Activated CD8-positive, alpha-beta memory T cell treated with anti-CD3 and anti-CD28 coated beads for 1 hour (primary cell): ENCODE measurements at places on chromosomes 5 and 9.

- no peak for DNase-seq
These were observed 108.9 kb downstream of the GDNF start for GRCh38 chr5:37730896-37731455.

DNA sequence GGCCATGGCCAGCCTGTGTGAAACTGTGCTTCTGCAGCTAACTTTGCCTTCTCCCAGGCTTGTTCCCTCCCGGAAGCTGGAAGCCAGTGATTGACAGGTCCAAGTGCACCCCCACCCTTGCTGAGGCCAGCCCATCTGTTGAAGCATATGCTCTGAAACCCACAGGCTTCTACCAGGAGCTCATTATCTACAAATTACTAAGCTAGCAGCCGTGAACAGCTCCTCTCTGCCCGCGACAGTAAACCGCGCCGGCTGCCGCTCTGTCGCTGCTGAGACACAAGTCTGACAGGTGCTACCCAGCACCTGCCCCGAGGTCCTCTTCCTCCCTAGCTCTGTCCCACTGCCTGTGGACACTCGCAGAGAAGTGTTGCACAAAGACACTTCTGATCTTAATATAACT is 490.9 kb downstream of the GADD45G start:
- no peak for DNase-seq

DNA sequence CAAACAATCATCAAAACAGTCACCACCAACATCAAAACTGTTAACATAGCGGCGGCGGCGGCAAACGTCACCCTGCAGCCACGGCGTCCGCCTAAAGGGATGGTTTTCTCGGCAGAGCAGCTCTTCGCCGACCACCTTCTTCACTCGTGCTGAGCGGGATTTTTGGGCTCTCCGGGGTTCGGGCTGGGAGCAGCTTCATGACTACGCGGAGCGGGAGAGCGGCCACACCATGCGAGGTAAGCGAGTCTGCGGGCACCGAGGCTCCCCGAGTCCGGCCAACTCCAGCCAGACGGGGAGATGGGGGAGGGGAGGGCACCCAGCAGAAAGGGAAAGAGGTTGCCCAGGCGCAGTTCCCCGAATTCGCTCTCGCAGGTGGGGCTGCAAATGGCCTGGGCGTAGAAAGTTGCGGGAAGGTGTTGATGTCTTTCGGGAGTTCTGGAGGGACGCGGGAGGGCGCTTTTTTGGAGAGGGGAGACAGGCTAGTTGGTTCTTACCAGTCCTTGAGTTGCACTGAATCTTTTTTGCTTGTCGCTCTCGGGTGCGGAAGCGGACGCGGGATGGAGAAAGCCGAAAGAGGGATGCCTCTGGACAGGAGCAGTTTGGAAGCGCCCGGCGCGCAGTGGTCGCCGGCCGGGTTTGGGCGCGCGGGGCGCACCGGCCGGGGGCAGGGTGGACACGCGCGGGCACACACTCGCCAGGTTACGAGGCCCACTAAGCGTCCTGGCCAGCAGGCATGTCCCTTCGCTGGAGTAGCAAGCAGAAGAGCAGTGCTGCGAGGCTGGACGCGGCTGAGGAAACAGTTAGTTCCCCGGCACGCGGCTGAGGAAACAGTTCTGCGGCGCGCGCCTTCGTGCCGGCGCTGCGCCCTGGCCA is 849 bp downstream of the RORB start:
- DNase-seq: no peak

DNA sequence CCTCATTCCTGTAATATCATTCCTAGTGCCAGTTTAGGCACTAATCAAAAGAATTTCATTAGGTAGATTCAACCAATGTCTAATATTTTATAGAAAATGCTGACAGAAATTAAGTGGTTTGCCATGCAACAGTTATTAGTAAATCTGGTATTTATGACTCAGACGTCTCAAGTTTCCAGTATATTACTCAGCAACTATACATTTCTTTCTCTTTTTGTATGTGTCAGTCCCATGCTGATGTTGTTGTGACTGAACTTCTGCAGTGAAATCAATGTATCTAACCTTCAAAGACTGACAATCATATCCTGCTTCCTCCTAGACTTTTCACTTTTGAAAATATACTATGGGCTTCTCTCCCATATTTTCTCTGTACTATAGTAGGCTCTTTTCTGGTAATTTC is 822.5 kb downstream of the NR2F1-AS1 start:
- DNase-seq: no peak

DNA sequence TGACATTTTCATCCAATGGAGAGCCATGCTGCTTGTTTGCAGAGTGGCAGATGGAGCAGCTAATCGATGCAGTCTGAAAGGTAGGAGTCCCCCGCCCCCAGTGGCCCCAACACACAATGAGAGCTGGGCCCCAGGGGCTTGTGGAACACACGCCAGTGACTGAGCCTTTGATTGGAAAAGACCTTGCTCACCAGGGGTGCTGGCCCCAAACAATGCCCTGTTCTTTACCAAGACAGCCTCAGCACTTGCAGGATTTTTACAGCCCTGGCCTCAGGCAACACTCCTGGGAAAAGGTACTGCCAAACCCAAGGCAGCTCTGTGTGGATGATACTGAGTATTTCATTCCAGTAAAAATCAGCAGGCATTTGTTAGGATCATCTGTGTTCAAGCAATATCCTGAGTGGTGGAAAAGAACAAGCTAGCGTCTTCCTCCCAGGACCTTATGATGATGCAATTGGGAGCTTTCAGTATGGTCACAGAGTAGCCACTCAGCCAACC is 276.8 kb upstream of the CLINT1 start:
- no peak for DNase-seq

- no peak for DNase-seq
These were observed 39.9 kb downstream of the PAX5 start for GRCh38 chr9:36993933-36994764.

- DNase-seq: no peak
These were observed 39.8 kb upstream of the ANGPTL2 start for GRCh38 chr9:127162046-127162863.

DNA sequence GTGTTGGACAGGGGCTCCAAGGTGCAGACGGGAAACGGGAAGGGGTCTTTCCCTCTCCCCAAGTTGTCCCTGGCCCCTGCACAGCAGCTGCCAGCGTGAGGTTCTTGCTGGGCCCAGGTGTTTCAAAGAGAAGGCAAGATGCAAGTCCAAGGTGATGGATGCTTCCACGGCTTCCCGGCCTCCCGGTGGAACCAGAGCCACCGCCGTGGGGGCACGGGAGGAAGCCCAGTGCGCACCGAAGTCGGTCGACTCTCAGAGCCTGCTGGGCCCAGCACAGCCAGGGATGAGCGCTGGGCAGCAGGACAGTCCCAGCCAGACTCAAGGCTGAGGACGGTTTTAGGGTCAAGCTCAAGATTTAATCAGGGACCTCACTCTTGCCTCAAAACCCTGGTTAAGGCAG is 25.2 kb upstream of the BARHL1 start:
- no peak for DNase-seq

DNA sequence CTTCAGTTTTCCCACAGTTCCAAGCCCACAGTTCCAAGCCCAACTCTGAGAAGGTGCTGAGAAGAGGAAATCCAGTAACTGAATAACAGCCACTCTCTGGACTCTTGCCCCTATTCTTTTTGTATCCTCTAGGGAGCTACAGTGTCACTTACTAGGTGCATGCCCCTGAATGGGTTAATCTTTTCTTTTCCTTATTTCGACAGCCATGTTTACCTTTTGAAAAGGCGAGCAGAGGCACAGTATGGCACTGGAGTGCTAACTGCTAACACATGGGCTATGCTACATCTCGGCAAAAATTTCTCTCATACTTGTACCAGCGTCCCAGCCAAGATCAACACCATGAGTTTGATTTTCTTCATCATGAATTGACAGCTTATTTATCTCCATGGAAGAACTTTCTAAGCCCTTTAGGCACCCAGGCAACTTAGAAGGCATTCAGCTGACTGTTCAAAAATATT is 222.6 kb downstream of the EBF1 start:
- no peak for DNase-seq

DNA sequence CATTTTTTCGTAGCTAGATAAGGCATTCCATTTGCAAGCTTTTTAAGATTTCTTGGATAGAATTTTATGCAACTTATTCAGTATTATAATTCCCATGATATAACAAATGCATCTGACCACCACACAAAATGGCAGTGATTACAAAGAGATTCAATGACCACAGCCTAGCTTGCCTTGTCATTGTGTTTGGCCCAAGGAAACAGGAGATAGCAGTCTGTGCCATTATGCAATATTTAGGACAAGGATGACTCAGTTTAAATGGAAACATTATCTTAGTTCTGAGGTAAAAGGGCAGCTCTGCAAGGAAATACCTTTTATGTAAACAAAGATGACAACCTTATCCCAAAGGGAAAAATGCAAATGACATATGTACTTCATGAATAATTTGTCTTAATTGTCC is 89.8 kb downstream of the NUDT12 start:
- no peak for DNase-seq

DNA sequence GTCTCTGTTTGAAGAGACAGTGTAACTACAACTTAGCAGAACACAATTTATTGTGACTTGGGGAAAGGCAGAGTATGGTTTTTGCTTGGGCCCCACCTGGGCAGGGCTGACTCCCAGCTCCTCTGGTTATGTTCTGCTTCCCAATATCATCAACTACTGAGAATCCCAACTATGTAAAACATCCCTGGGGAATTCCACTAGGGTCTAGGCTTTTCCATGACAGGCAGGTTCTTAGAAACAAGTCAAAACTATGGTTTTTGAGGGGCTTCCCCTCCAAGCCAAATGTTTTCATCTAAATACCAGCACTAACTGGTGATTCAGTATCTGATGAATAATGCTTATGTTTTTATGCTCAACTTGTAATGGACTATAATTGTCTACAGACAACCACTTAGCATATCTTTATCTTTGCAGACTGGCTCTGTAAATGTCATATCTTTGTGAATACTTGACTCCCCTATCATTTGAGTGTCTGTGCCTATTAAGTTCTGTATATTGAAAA is 409.5 kb downstream of the PDE4D start:
- no peak for DNase-seq

GRCh38 chr5:176601901-176602482 is 8.0 kb downstream of the GPRIN1 start:
- DNase-seq: no peak

GRCh38 chr5:145189746-145190145 is 645.4 kb downstream of the PRELID2 start:
- DNase-seq: no peak

DNA sequence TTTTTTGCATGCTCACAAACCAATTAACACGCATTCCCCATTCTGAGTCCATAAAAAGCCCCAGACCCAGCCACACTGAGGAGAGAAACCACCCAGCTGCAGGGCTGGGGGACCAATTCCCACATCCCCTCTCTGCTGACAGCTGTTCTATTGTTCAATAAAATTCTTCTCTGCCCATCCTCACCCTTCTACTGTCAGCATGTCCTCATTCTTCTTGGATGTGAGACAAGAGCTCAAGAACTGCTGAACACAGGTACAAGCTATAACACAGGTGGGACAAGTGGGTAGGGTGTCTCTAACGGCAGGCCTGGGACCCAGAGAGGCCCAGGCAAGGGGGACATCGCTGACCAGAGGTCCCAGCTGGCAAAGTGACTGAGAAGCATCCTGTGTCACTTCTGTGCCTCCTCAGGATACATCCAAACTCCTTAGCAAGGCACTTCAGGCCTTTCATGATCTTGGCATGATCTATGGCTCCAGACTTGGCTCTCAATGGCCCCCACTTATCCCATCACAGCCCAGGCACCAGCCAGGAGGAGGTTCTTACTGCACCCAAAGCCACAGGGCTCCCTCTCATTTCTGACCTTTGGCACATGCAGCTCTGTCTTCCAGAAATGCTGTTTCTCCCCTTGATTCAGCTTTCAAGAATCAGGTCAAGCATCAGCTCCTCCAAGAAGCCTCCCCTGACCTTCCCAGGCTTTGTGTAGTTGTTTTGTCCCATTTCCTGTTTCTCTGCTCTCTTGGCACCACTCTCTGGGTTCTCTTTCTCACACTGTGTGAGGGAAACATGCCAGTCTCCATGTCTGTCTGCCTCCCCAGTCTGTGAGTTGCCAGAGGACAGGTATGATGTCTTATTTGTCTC is 7.3 kb upstream of the ALDH1B1 start:
- no peak for DNase-seq

GRCh38 chr9:122065923-122066629 is 27.0 kb downstream of the TTLL11 start:
- DNase-seq: no peak

GRCh38 chr9:123266655-123267399 is 1.6 kb downstream of the STRBP start:
- no peak for DNase-seq

- no peak for DNase-seq
These were observed 115.4 kb downstream of the DENND1A start for GRCh38 chr9:123814496-123814895.

- DNase-seq: no peak
These were observed 709.2 kb upstream of the DMAC1 start for GRCh38 chr9:8508671-8509290.

DNA sequence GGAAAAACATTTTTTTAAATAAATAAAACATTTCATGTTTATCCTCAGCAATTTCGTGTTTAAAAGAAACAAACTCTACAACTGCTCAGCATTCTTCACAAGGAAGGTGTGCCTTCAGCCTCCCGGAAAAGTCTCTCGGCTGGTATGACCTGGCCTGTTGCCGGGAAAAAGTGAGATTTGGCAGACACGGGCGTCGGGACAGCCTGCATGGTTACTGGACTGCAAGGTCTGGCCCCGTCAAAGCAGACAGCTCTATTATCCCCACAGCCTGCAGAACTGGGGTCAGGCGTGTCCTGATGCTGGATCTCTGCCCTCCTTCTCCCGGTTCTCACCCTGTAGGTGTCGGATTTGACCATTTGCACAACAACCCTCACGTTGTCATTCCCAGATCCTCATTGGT is 120.3 kb upstream of the SPATA31C2 start:
- no peak for DNase-seq
